ENCODE measurements at places on chromosomes 11 and 22.

DNA sequence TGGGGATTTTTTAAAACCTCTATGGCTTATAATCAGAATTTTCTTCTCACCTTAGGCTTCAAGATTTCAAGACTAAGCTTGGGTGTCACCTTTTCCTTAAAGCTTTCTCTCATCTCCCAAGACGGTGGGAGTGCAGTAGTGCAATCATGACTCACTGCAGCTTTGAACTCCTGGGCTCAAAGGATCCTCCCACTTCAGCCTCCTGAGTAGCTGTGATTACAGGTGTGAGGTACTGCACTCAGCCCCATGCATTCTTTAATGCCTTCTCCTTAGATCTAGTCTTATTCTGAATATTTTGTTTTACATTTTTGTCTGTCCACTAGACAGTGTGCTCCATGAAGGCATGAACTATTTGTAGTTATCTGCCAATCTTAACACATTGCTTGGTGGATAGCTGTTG lies 55.7 kb upstream of the FAT3 start:
- no peak for DNase-seq

- DNase-seq: no peak
Measured at GRCh38 chr11:134701564-134702165, 289.6 kb upstream of the B3GAT1 start.

- no peak for DNase-seq
Measured at GRCh38 chr11:119791701-119792151, 62.7 kb upstream of the NECTIN1 start.

DNA sequence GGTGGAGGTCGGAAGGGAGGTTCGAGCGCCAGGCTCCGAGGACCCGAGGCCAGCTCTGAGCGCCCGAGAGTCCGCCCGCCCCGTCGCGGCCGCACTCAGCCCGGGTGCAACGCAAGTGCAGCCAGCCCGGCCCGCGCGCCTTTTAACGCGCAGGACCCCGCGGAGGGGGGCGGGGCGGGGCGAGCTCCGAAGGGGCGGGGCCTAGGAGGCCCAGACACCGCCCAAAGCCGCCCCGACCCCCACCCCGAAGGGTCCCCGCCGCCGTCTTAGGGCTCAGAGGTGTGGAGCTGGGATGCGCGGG lies at the start of gene PHOX2A:
Gene PHOX2A (minus strand): TSS at position 117 of the 301 bp plus-strand sequence. CDS start 172 bp downstream, outside the sequence.
- DNase-seq: no peak

DNA sequence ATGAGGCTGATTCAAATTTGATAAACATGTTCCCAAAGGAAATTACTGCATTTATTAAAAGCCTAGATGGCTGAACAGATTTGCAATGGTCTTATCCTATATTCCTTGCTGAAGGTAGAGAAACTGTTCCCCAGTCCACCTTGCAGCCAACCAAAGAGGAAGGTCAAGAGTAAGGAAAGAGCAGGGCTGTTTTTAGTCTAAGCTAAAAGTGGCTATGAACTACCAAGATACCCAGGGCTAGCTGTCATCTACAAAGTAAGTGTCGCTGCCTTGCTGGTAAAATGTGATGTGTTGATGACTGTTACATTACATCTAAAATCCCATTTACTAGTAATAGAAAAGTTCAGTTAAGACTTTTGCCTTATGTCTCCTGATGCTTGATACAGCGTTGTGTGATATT lies 290.1 kb upstream of the MPPED2 start:
- DNase-seq: no peak

DNA sequence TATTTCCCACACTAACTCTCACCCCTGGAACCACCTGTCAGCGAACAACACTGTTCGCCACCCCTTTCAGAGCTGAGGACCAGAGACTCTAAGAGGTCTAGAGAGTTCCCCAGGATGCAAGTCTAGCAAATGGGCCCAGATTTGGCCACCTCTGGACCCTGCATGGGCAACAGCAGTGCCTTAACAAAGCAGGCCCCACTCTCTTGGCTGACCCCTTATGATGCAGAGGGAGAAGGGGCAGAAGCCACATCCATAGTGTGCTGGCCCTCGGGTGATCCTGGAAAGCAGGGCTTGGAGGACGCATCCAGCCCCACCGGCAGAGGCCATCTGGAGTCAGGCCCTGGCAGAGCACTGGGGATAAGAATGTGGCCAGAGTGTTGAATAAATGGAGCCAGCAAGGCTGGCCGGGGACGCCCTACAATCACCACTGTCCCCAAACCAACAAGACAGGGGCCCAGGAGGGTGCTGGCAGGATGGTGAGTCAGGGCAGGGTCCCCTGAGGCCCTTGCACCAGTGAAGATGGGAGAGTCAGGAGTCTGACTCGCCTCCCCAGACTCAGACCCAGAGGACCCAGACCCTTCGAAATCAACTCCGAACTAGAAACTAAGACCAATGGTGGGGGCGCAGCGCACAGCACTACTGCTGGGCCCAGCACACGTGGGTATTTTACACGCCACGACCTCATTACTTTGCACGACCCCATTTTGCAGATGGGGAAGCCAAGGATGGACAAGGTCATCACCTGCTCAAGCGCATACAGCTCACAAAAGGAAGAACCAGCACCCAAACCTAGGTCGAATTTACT lies 6.5 kb downstream of the CSNK1E start:
- DNase-seq: no peak

DNA sequence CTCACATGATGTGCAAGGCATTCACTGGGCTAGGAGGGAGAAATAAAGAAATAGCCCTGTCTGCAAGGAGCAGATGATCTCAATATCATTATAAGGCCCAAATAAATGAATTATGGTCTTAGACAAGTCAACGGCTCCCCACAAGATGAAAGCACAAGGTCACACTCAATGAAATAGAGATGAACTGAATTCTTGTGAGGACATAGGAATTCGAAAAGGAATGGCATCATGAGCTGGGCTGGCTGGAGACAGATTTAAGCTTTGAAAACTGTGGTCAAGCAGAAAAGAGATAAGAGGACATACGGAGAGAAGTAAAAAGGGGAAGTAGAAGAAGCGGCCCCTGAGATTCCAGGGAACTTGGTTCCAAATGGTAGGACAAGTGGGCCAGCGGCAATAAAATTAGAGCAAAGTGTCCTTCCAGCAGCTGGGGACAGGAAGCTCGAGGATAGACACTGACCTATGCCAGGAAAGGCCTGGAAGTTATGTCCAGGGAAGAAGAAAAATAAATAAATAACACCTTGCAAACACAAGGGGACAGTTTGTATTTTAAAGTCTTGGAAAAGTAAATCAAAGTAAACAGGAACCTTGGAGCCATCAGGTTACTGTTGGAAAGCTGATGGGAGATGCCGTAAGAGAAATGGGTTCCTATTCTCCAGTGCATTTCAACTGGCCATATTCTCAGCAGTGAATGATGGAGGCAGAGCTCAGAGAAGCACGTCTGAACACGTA lies 37.8 kb downstream of the GALNT18 start:
- no peak for DNase-seq

DNA sequence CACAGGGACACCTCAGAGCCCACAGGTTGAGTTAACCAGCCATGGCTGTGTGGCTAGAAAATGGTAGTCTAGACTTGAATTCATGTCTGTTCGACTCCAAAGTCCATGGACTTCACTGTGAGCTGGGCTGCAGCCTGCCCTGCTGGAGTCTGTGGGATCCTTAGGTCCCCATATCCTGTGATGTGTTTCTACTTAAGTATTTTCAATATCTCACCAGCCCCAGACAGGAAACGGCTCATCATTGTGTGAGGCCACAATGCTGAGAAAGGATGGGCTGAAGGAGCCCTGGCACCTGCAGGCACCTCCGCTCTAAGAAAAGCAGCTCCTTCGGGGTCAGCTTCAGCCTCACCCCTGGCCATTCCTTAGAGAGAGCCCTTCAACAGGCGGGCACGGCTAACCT lies 93.1 kb downstream of the NAT10 start:
- DNase-seq: peak; percentile 14

DNA sequence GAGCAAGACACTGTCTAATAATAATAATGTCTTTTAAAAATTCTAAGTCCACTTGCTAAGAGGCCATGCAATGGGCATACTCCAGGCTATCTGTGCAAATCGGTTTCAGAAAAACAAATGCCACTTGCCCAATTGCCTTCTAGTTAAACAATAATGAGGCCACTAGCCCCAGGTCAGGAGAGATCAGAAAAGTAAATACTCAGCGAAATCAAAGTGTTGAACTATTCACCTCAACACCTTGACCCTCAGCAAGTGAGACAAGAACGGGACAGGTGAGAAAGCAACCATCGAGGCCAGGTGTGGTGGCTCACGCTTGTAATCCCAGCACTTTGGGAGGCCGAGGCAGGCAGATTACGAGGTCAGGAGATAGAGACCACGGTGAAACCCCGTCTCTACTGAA lies 72.3 kb upstream of the SYN3 start:
- no peak for DNase-seq

DNA sequence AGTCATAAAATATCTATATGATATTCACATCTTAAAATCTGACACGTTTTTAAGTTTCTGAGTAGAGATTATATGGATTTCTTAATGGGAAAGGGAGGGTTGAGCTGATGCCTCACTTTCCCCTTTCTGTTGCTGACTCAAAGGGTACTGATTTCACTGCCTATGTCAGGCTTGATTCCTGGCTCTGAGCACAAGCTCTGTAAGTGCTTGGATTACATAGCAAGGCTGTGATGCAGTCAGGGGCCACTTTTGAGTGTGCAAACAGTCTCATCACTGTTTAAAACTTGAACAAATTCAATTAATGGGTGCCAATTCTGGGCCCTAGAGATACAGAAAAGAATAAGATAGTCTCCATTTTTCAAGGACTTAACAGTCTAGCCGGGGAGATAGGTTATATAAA lies 14.4 kb downstream of the ATXN10 start:
- no peak for DNase-seq

- DNase-seq: no peak
Measured at GRCh38 chr11:96213500-96213899, 129.5 kb downstream of the MAML2 start.

- no peak for DNase-seq
Measured at GRCh38 chr11:123211981-123212380, 16.9 kb upstream of the CLMP start.

DNA sequence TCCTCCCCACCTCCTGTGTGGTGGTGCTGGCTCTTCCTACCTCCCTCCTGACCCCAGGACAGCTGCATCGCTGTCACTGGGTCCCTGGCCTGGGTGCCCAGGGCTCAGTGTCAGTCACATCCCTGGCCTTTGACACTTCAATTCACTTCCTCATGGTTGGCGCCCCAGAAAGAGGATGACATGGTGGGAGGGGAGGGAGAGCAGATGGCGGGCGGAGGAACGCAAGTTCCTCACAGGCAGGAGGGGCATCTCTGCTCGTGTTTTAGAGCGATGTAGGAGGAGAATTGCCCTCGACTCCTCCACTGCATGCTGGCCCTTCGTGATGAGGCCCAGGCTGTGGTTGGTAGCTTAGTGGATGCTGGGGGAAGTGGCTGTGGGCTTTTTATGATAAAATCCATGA lies 35.1 kb upstream of the KRTAP5-7 start:
- DNase-seq: no peak

- DNase-seq: no peak
Measured at GRCh38 chr11:117070016-117070415, 28.2 kb downstream of the SIK3 start.

DNA sequence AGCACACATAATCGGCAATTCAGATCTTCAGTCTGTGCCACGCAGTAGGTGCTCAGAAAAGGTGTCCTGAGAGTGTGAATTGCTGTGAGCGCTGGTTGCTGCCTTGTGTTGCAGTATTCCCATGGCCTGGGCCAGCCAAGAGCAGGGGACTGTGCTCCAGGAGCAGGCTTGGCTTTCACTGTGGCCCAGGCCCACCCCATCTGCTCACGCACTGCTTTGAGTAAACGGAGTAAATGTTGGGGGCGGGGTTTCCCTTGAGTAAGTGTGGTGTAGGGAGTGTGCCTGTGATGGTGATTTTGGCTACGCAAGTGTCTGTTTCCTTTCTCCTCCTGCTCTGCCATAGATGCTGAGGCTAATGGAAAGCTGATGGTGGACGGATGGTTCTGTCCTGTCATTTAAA lies 2.3 kb downstream of the CTTN start:
- DNase-seq: no peak

DNA sequence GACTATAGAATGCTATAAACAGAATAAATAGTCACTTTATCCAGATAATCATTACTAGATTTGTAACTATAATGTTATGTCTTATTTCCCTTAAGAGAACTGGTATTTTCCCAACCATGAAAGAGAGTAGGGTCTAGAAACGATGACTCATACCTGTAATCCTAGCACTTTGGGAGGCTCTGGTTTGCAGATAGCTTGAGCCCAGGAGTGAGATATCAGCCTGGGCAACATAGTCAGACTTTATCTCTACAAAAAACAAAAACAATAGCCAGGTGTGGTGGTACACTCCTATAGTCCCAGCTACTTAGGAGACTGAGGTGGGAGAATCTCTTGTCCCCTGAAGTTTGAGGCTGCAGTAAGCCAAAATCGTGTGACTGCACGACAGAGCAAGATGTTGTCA lies 30.9 kb downstream of the OR52A5 start:
- DNase-seq: no peak

GRCh38 chr11:108218912-108219783 lies 3.3 kb downstream of the NPAT start:
- DNase-seq: no peak

DNA sequence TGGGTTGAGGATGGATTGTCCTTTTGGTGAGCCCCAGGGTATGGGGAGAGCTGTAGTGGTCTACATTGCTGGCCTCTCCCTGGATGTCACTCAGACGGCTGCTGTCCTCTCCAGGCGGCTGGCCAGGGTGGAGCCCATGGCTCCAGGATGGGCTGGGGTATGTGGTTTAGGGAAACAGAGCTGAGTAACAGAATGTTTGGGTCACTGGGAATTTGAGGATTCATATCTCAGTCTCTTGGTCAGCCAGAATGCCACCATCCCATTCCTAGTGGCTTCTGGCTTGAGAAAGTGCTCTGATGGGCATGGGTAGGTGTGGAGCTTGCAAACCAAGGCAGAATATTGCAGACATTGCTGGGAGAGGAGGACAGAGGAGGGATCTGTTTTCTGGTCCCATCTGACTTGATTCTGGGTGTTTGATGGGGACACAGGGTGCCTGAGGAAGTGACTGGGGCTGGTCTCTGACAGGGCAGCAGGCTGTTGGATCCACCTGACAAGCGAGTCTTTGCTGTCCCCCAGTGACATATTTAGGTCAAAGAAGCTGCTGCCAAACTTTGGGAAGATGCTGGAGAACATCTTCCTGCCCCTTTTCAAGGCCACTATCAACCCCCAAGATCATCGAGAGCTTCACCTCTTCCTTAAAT lies 41.4 kb downstream of the AMPD3 start:
- DNase-seq: no peak

- DNase-seq: no peak
Measured at GRCh38 chr22:23285734-23286133, 105.4 kb downstream of the BCR start.

DNA sequence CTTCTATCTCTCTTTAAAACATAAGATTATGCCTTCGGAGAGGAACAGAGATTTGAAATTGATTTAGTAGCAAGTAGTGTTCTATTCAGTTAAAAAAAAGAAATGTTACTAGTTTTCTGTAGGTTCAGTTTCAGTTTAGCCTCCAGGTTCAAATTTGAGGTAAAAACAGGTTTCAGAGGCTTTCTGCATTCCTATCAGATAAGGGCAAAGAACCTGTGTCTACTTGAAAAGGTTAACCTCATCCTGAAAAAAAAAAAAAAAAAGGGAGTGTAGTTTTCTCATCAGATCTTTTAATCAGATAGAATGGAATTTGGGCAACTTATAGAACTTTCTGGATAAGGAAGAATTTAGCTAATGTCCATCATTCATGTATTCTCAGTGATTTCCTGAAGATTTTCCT lies 12.1 kb downstream of the C11orf97 start:
- no peak for DNase-seq

GRCh38 chr22:17890892-17891291 lies 116.6 kb upstream of the BID start:
- DNase-seq: no peak

GRCh38 chr11:8002676-8003075 lies 15.5 kb downstream of the EIF3F start:
- DNase-seq: no peak

Data from small intestine (tissue), 16 donors.